NCI-H1105 (cell line): ENCODE measurements at places on chromosomes 2 and 18.

DNA sequence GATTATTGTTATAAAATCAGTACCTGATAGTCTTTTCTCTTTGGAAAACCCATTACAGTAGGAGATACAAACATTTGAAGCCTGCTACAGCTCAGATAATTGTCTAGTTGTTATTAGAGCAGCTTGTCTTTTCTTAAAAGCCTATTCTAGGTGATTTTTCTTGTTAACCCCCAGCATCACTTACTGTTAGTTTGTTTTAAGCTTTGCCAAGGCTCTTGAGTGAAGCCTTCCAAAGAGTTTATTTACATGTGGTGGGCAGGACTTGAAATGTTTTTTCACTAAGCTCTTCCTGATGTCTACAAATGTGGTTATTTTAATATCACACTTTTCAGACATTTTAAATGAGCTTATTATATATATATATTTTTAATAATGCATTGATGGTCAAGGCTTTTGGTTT lies 791.3 kb downstream of the PLCL1 start:
- DNase-seq, result peak; percentile 7

DNA sequence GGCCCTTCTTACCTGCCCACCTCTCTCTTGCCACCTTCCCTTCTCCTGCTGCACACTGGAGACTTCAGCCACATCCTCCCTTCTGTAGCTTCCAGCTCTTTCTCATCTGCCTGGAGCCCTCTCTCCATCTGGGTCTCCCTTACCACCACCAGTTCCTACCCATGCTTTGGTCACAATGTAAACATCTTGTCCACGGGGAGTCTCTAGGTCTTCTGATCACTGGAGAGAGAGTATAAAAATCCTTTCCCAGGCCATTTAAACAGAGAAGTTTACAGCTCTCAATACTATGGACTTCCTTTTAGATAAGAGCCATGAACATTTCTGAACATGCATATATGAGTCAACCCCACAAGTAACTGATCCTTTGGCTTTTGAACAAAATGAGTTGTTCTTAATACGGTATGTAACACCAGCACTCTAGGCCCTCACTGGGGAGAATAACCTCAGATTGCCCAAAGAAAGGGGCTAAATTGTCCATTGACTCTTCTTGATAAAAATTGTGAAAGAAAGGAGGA lies 5.8 kb downstream of the ARHGAP25 start:
- DNase-seq, result no peak

DNA sequence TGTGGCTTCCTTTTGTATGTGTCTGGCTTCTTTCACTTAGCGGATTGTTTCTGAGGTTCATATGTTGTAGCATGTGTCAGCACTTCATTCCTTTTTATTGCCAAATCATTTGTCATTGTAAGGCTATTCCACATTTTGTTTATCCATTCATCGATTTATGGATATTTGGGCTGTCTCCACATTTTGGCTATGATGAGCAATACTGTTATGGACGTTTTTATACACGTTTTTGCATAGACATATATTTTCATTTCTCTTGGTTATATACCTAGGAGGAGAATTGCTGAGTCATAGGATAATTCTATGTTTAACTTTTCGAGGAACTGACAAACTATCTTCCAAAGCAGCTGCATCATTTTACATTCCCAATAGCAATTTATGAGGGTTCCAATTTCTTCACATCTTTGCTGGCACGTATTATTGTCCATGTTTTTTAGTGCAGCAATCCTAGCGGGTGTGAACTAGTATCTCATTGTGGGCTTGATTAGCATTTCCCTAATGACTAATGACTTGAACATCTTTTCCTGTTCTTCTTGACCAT lies 48.1 kb upstream of the TBC1D8 start:
- DNase-seq, result no peak

GRCh38 chr18:25111377-25112288 lies 240.3 kb downstream of the ZNF521 start:
- no peak for DNase-seq

DNA sequence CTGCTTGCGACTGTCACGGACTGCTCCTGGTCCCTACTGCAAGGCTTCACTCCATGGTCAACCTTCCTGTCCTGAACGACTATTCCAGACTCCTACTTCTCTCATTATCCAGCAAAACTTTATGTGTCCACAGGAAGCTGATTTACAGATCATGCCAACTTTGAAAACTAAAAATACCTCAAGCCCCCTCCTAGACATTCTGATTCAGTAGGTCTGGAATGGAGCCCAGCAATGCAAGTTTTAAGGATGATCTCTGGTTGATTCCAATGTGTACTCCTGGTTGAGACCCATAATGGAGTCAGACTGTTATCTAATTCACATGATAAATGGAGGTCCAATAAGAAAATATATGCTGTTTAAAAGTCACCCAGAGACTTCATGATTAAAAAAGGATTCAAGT lies 13.1 kb upstream of the LRATD1 start:
- DNase-seq, result no peak

- DNase-seq, result no peak
Observed at GRCh38 chr2:186535861-186536260, 49.8 kb downstream of the ZC3H15 start.

DNA sequence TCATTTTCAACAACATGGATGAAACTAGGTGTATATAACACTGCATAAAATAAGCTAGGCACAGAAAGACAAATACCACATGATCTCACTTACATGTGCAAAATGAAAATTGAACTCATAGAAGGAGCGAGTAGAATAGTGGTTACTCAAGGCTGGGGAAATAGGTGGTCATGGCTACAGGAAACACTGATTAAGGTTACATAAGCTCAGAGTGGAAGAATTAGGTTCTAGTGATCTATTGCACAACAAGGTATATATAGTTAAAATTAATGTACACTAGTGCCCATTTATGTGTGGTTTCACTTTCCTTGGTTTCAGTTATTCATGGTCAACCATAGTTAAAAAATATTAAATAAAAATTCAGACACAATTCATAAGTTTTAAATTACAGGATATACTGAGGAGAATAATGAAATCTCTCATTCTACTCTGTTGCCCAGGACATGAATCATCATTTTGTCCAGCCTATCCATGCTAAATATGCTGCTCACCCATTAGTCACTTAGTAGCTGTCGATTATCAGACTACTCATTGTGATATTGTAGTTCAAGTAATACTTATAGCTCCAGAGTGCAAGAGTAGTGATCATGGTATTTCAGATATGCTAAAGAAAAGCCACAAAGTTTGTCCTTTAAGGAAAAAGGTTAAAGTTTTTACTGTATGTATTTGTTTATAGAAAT lies 1530.9 kb upstream of the LRRTM1 start:
- DNase-seq, result no peak

GRCh38 chr2:68027959-68028358 lies 34.8 kb downstream of the C1D start:
- DNase-seq, result no peak

GRCh38 chr2:226845386-226846116 lies 9.7 kb downstream of the RHBDD1 start:
- DNase-seq, result no peak

- no peak for DNase-seq
Observed at GRCh38 chr2:9846554-9846953, 3.3 kb downstream of the TAF1B start.

- no peak for DNase-seq
Observed at GRCh38 chr2:24877646-24878045, 42.4 kb downstream of the ADCY3 start.

DNA sequence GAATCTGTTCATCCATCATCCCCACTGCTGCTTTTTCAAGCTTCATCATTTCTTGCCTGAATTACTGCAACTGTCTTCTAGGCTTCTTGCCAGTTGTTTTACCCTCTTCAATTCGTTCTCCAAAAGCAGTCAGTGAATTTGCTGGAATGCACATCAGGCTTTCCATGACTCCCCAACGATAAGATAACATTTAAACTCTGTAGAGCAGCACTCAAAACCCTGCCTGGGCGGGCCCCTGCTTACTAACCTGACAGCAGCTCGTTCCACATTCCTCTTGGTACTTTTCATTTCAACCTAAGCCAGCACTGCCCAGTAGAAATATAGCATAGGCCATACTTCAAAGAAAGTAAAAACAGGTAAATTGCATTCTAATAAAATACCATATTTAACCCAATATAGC lies 342.9 kb downstream of the SUCLG1 start:
- DNase-seq, result no peak

GRCh38 chr2:160427629-160428404 lies 65.8 kb downstream of the RBMS1 start:
- DNase-seq, result no peak

DNA sequence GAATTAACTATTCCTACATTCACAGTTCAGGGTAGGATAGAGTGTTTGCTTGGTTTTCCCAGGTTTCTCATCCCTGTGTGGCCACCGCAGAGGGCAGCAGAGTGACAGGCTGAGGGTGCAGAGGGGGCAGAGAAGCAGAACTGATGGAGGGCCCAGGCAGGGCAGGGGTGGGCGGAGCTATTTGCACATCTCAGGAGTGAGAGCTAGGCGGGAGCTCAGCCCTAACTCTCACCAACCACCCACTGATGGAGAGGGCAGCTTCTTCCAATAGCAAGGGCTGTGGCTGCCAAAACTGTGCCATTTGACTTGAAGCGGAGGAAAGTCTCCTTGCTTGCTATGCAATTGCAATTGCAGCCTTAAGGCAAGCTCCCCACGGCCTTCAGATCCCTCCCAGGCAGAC lies 12.0 kb upstream of the DARS1 start:
- DNase-seq, result no peak

DNA sequence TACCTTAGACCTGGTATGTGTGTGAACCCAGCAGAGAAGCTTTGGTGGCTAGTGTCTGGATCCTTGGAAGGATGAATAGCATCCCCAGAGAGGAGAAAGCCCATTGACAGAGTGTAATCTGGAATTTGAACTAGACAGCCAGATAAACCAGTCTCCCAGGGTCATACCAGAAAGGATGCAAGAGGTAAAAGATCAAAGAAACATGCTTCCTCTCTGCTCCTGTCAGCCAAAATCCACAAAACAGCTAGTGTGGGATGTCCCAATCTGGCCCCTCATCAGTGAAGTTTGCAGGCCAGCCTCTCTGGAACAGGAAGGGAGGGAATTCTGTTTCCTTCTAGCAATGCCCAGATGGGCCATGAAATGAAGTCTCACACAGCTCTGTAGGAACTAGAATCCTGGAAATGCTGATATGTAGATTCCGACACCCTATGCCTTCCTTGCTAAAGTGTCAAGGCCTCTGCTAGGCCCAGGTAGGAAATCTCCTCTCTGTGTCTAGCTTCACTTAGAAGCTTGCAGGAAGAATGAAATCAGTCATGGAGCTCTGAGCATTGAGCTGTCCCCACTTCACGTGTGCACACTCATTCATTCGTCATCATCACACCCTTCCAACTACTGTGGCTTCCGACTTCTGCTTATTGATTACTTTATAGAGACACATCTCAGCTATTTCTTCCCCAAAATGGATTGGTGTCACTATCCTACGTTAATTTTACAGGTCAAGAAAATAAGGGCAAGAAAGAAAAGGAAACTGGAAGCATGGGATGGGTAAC lies 38.0 kb downstream of the EVA1A start:
- DNase-seq, result no peak

DNA sequence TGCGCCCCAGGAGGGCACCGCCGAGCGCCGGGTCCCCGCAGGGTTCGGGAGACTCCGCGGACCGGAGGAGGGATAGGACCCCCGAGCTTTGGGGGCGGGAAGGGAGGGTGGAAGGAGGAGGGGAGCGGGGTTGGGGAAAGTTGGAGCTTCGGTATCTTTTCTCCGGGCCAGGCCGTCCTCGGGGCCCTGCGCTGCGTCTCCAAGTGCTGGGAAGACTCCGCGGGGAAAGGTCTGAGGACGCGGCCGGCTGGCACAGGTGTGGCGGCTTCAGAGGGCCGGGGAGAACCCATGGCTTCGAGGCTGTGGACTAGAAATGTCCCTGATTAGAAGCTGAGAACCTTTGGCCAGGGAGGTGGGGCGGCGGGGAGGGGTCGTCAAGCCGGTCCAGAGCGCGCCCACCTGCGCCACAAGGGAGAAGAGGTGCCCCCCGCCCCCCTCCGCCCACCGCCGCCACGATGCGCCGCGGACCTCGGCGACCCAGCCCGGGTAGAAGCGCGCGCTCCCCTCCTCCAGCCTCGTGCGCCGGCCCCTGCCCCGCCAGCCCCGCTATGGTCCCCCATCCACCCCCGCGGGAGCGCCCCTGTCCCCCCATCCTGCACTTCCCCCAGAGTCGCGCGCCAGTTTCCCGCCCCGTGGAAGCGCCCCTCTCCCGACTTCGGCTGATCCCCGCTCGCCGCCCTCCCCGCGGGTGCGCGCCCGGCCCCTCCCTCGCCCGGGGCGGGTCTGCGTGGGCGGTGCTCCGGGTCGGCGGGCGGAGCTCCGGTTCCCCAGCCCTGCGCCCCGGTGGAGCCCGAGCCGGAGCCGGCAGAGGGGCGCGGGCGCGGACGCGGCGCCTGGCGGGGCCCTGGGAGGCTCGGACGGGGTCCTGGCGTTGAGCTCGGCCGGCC lies at the start of gene SNTG2:
TSS of gene SNTG2 (plus strand) at position 770 of the 887 bp plus-strand sequence. CDS start 148 bp downstream, outside the sequence.
- DNase-seq, result no peak

DNA sequence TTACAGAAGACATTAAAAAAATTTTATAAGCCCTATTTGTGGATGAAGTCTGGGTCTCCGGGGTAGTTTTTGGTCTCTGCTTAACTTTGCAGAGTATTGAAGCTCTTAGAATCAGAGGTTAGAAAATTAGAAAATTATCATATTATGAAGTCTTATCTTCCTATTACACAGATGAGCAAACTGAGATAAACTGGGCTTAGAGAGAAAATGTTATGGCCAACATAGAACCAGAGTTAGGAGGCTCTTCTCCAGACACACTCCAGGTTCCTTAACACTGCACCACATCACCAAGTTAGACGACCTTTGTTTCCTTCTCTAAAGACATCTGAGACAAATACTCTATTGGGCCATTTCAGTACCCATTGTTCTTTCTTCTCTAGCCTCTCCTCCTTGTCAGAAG lies 36.7 kb upstream of the NEB start:
- DNase-seq, result no peak

DNA sequence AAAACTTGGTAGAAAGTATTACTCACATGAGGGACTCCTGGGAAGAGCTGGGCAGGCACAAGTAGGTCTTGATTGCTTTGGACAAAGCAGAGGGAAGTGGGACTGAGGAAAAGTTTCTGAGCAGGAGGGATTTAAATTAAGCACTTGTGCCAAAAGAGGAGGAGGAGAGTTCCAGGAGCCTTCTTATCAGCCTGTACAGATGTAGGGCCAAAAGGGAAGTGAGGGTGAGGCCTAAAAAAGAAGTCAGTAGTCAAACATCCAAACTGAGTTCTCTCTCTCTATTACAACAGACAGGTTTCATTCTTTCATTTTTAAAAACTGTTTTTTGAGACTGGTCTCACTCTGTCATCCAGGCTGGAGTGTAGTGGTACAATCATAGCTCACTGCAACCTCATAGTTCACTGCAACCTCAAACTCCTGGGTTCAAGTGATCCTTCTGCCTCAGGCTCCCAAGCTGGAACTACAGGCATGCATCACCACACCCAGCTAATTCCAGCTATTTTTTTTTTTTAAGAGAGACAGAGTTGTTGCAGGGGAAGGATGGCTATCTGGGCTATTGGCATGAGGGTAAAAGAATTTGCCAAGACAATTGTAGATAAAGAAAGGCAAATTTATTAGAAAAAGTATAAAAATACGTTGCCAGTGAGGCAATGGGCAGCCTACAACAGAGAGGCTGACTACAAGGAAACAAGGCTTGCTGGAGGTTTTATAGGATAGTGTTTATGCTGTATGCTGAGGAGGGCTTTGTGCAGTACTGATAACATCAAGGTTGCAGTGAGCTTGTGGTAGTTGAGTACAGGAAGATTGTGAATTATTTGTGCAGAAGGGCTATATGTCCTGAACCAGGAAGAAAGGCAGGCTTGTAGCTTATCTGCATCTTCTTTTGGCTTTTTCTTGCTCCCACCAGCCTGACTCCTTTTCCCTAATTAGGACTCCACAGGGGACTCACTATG lies 29.0 kb downstream of the CFAP210 start:
- DNase-seq, result no peak
